Activated CD4-positive, alpha-beta T cell treated with anti-CD3 and anti-CD28 coated beads, Interleukin-2, amount 10 ng/mL, durations not matched to agents 7 days and 5 days (primary cell): ENCODE measurements at places on chromosomes 4 and X.
A peak's percentile ranks its signal among the peaks of the same experiment; 100 is the strongest.

DNA sequence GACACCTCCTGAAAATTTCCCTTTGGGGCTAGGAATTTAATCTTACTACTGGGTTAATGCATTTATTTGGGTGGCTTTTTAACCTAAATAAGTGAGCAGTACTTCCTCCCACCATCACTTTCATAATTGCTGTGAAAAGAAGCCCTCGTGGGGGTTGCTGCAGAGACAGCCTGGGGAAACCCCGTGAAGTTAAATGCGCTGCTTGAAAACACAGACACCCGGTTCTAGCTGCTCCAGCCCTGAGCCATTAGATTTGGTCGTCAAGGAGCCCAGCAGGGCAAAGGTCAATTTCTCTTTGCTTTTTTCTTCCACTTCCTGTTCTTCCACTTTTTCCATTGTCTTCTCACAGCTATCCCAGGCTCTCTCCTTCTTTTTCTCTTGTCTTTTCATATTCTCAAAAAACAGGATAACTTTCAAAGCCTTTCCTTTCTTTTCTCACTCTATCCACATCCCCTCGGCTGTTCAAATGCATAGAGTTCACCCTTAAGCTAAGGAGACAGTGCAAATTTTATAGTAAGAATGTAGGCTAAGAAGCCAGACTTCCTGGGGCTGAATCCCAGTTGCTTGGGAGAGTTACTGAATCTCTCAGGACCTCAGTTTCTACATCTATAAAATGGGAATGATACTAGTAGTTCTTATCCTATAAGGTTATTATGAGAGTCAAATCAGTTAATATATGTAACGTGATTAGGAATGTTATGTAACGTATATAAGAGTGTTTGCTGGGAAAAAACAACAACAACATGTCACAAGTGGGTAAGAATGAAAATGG, 91.5 kb upstream of the ZNF827 start:
- DNase-seq: no peak

DNA sequence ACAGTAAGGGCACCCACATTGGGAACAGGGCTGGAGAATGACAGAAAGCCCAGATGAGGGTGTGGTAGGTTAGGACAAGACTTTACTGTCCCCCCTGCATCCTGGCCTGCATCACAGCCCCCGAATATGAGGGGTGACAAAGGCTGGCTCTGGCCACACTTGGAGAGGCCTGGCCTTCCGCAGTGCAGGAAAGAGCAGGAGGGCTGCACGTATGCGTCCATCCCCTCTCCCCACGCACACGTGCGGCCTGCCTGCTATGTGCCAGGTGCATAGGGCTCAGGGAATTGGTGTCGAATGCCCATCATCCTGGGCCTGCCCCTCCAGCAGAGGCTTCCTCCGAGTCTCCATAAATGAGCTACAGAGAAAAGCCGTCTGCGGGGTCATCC, 80.5 kb downstream of the ABLIM2 start:
- DNase-seq: no peak

DNA sequence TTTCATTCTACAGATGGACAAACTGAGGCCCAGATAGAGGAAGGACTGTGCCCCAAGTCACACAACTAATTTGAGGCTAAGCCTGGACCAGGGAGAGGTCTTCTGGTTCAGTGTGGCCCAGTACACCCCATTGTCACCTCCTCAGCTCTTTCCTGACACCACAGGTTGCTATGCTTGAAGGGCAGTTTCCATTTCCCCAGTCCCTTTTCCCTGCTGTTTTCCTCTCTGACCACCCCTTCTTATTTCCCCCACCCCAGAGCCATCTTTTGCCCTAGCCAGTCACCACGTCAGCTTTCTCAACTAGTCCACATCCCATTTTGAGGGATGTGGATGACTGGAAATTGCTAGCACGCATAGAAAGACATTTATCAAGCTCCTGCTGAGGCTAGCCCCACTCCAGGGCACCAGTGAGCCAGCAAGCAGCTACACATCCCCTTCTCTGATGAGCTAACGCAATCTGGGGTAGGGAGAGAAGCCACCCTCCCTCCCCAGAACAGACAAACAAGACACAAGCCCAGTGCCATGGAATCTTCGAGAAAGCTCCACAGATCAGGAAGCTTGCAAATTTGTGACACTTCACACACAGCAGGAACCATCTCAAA, 1.3 kb downstream of the GABRE start:
- no peak for DNase-seq

DNA sequence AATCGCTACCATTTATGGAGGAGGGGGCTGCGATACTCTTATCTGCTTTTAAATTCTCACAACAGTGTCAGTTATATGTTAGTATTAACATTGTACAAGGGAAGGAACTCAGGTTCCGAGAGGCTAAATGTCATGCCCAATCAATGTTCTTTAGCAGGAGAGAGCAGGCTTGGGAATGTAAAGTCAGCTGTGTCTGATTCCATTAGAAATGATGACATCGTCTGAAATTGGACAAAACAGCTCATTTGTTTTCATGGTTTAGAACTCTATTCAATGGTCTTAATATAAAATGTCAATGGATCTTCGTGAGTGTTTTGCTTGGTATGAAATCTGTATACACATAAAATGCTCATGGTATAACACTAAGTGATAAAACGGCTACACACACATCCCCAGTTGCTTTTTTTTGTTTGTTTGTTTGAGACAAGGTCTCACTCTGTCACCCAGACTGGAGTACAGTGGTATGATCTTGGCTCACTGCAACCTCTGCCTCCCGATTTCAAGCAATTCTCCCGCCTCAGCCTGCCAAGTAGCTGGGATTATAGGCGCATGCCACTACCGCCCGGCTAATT, 11.9 kb upstream of the SH3KBP1 start:
- DNase-seq: no peak

- no peak for DNase-seq
Observed at GRCh38 chr4:89879215-89879614, 15.4 kb upstream of the MMRN1 start.

DNA sequence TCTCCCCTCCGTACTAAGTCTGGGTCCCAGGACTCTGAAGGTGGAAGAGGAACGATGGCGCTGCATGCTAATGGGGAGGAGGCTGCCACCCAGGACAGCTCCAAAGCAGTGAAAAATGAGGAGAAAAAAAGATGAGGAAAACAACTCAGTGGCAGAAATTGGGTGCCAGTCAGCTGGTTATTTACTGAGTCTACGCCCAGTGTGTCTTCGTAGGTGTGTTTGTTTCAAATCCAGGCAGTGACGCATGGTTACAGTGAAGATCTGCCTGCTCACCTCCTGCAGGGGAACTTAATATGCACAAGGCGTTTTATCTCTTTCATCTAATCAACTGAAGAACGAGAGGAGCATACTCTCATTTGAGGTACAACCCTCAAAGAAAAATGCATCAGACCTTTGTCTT, 70.9 kb upstream of the FBXW7 start:
- no peak for DNase-seq

DNA sequence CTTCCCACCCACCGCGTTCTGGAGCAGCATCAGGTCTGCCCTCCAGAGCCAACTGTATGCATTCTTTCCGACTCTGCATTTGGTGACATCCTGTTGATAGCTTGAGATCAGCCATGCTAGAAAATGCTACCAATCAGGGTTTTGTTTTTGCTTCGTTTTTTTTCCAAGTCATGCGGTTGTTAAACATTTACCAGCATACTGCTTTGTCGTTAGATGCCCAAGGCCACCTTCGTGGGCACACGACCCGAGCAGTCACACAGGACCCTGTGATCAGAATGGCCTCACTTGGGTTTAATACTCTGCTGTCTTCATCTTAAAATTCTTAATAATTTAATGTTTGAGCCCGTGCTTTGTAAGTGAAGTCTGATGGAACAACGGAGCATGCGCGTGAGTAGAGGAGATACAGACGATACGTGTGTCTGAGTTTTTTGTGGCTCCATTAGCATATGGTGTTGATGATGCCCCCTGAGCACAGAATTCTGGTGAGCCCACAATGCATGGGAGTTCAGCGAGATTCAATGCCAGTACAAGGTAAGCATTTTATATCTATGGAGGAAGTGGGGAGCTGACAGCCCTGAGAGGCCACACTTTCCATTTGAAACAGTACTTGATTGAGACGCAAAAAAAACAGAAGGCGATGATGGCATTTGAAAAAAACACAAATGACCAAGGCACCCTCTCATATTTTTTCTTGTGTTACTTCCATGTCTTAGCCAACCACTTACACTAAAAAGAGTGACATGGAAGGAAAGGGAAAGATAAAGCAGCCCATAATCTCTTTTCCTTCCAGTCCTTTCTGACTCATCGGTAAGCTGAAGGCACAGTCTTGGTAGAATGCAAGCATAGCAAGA, 323.6 kb downstream of the BCOR start:
- peak; percentile 35 for DNase-seq

DNA sequence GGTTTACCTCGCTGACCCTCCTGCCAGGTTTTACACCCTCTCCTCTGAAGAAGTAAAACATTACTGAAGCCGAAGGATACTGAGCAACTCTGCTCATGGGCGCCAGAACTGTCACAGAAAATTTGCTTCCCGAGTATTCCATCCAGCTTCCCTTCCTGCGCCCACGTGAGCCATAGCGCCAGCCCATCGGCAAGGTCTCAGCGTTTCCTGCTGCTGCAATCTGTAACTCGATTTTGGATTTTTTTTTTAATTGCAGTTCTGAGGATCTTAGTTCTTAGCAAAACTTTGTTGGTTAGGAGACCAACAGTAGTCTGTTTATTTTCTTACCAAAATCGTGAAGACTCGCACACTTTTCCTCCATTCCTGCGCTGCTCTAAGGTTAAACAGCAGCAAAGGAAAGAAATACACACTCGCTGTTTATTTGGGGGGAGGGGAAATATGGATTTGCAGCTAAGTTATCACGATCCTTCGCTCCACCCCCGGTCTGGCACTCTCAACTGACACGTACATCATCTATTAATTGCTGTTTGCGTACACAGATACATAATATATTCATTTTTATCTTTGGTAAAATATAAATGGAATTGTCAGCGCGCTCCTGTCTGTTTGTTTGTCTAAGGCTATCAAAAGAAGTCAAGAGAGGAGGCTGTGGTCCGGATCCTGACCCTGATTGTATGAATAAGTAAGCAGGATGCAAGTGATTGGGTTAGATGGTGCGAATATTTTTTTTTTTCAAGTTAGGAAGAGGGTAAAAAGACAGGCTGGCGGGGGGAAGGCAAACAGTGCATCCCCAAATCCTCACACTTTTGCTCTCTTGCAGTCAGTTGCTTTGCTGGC, at the start of gene TLL1:
Gene TLL1, plus strand, starts transcription at position 777 of the 837 bp plus-strand sequence. CDS start 668 bp downstream, outside the sequence.
- DNase-seq: no peak

- DNase-seq: no peak
Observed at GRCh38 chr4:79563219-79563618, 155.2 kb upstream of the GK2 start.

- no peak for DNase-seq
Observed at GRCh38 chr4:123649645-123650391, 253.2 kb downstream of the SPRY1 start.

DNA sequence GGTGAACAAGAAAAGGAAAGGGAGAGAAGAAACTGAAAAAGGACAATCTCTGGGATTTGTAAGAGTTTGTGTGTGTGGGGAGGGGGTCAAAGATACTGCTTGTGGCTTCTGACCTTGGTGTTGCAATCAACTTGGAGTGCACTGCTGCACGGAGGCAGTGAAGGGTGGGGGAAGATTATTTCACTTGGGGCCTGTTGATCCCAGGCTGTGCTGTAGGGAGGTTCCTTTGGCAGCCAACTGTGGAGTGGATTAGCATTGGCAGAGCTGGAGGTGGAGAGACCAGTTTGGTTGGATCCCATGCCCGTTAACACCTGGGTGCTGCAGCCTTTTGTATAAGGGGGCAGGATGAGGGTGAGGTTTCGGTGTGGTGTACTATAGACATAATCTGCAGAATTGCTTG, 38.2 kb downstream of the AFF1 start:
- no peak for DNase-seq

DNA sequence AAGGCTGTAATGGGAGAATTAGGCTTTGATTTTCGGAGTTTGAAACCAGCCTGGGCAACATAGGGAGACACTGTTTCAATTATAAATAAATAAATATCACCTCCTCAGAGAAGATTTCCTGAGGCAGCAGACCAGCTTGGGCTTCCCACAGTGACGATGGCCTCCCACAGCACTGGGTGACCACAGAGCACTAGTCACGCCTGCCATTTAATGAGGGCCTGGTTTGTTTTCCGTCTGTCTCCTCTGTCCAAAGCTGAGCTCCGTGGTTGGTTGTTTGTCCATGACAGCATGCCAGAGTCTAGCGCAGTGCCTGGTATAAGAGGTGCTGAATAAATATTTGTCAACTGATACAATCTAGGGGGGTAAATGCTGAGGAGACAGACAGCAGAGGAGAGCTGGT, 10.4 kb upstream of the PDGFRA start:
- no peak for DNase-seq

DNA sequence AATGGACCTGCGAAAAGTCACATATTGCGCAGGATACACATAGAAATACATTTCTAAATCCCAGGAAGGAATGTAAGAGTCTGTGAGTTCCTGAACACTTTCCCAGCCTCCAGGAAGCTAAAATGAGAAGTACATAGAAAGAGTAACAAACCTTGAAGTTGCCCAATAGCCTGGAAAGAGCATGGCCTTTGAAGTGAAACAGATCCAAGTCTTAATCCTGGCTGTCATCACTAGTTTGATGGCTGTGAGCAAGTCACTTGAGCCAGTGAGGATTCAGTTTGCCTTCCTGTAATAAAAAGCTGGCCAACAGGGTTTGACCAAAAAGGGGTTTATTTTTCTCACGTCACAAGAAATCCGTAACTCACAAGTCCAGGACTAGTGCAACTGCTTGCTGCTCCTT, 69.8 kb downstream of the ARHGEF38 start:
- no peak for DNase-seq

- DNase-seq: no peak
Observed at GRCh38 chr4:166077782-166078181, 204.7 kb downstream of the TLL1 start.
